Activated naive CD4-positive, alpha-beta T cell treated with Interleukin-2 at 50 U/mL for 16 hours (primary cell): ENCODE measurements at places on chromosomes 16 and 17.
A peak's percentile ranks its signal among the peaks of the same experiment; 100 is the strongest.

DNA sequence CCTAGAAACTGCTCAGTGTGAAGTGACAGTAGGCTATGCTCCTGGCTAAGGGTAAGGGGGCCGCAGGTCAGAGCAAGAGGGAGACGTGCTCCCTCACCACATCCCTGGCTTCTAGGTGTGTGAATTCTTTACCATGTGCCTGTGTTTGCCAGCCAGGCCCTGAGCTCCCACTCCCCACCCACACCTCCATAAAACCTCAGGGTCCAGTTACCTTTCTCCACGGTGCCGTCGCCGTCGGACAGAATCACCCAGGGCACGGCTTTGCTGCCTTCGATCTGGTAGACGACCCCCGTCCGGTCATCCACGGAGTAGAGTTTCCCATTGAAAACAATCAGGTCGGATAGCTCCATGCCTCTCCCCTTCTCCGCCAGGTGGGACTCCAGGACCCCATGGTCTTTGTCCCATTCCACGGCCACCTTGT lies 12.8 kb downstream of the CANT1 start:
- no peak for DNase-seq

DNA sequence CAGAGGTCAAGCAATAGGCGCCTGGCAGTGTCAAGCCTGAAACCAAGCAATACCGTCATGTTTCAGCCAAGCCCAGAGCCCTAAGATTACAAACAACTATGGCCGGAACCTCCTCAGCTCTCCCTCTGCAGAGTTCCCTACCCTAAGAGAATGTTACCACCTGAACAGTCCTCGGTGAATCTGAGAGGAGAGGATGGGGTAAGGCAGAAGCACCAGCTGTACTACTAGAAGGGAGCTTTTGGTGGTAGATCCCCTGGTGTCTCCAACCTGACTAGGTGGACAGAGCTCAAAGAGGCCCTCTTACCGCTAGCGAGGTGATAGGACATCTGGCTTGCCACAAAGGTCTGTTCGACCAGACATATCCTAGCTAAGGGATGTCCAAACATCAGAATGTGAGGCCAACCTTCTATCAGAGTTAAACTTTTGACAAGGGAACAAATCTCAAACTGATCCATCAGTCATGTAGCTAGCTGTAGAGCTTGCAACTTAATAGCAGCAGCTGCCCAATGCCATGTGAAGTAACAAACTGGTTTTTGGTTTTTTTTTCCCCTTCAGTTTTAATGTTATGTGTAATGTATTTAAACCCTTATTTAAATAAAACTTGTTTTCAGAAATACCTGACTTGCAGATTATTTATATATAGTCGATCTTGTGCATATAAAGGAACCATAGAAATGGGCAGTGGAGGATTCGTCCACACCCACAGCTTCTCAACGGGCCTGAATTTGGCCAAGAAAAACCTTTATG lies 2.5 kb downstream of the EIF1 start:
- DNase-seq, result no peak

GRCh38 chr16:57609541-57610401 lies 18.7 kb upstream of the ADGRG1 start:
- DNase-seq, result peak; percentile 88

- no peak for DNase-seq
Observed at GRCh38 chr17:1156864-1157263, 22.9 kb downstream of the ABR start.

GRCh38 chr17:50128441-50129352 lies 1.3 kb downstream of the SAMD14 start:
- no peak for DNase-seq

DNA sequence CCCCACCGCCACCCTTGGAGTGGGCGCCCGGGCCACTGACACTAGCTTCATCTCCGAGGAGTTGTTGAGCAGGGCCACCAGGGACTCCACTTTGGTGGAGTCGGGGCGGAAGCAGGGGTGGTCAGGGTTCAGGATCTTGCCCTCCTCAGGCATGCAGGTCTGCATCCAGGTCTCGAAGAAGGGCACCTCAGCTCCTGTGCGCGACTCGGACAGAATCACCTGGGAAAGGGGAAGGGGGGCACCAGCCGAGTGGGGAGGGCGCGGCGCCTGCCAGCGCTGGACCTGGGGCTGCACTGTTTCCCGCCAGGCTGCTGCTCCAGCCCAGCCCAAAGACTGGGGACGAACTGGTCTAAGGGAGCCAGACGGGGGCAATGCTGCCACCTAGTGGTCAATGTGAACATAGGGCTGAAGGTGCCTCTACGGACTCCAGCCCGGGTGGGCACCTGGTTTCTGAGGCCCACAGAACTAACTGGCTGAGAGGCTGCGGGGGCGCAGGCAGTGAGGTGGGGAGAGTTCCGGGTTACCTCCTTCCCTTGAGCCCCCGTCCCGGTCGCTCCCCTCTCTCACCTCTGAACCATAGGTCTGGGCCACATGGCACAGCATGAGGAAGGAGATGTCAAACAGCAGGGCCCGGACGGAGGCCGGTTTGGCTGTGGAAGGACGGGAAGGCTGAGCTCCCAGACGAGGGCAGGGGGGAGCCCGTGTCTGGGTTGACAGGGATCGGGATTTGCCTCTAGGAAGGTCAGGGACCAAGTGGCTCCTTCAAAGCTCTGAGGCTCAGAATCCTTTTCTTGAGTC lies 11.8 kb downstream of the CSF3 start:
- DNase-seq, result peak; percentile 74
